HS-27A (cell line): ENCODE measurements at places on chromosomes 3 and 15.

- DNase-seq: no peak
Measured at GRCh38 chr15:27902680-27903385, 196.3 kb downstream of the OCA2 start.

- DNase-seq: no peak
Measured at GRCh38 chr3:57538465-57538864, 5.7 kb downstream of the DNAH12 start.

DNA sequence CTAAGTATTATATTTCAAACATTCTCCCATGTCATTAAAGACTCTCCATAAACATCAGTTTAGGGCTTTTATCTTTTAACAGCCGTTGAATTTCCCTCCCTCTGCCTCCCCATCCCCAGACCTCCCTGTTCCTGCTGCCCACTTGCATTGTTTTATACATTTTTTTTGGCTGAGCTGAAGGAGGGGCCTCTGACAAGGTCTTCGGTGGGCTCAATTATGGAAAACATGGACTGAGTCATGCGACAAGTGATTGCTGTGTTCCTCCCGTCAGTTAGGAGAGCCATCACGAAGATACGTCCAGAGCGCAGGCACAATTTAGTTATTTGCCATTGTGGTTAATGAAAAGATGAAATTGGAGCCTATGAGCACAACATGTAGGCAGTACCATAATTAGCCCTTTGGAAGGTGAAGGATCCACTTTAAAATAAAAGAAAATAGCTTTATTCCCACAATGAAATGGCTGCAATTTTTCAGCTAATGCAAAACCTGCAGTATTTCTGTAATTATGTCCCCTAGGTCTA, 12.0 kb upstream of the NMNAT3 start:
- DNase-seq: no peak

DNA sequence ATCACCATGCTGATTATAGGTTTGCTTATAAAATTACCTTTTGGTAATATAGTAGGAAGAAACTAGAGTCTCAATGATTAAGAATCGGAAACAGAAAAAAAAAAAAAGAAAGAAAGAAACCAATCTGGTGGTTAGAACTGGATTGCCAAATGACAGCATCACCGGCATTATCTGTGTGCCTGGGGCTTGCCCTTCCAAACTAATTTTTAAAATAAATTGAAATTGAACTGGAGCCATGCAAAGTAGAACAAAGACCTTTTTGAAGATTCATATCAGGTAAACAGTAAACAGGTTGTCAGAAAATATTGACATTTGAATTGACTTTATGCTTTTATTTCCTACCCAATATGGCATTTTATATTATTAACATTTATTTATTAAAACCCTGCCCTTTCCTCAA, 11.2 kb upstream of the CPB1 start:
- no peak for DNase-seq

DNA sequence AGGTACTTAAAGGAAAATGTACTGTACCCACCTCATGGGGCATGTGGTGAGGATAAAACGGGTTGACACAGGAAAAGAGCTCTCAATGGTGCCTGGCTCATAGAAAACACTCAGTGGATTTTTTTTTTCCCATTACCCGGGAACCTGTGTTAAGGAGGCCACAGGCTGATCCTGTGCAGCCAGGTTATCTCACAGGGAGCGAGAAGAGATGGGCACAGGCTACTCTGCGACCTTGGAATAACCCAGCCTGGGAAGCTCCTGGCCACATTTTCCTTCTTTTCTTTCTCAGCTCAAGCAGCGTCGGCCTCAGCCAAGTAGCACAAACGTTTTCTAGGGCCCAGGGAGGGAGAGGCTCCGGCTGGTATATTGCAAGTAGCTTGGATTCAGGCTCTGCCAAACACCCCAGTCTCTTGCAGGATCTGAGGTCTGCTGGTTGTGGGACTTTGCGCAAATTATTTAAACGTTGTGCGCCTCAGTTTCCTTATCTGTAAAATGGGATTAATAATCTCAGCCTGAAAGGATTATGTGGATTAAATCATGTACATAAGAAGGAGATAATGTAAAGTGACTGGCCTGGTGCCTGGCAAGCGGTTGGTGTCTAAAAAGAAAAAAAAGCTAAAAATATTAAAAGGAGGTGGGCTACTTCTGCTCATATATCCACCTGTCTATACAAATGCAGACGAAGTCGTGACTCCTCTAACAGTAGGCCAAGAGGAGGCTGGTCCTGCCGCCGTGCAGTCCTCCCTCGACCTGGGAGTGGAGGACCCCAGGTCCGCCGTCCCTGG, 2.2 kb downstream of the FURIN start:
- no peak for DNase-seq

DNA sequence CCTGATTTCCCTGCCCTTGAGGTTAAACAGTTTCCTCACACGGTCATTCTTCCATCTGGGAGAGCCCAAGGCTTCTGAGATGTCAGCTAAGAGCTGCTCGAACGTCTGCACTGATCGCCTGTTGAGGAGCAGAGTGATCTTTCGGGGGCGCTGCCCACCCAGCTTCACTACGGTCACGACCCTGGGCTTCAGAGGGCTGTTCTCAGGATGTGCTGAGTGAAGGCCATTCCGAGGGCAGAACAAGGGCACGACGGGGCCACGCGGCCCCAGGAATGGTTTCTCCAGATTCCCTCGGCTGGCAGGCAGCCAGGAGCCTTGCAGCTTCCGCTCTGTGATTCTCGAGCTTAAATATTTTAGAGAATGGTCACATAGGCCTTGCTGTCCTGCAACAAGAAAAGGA, 25.7 kb downstream of the DCLK3 start:
- DNase-seq: no peak

GRCh38 chr3:171770689-171771620, 39.3 kb downstream of the PLD1 start:
- peak; percentile 40 for DNase-seq

- no peak for DNase-seq
Measured at GRCh38 chr3:184765730-184766074, 46.3 kb upstream of the VPS8 start.

DNA sequence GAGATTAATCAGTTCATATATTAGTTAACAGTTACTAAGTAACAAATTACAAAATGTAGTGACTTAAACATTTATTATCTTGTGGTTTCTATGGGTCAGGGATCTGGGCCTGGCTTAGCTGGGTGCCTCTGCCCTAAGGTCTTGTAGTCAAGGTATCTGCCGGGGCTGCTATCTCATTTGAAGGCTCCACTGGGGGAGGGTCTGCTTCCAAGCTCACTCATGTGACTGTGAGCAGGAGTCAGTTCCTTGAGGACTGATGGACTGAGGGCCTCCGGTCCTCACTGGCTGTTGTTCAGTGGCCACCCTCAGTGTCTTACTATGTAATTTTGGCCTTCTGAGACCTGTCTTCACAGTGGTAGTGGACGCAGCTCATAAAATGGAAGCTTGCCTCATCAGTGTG, 135.9 kb upstream of the PLXNA1 start:
- no peak for DNase-seq
